ENCODE measurements at places on chromosomes 4 and X.

DNA sequence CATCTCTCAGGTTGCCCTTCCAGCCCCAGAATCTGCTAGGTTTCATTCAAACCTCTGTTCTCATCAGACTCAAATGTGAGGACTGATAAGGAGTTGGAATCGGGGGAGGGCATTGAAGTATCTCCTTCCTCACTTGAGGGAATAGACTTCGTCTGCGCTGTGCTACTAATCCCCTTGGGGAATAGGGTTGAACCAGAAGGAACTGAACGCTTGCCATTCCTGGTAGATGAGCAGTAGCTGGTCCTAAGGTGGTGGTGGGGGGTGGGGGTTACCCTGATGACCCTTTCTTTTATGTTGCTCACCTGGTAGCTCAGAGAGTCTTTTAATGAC is 692 bp upstream of the SLC9A7 start:
- DNase-seq = no peak

DNA sequence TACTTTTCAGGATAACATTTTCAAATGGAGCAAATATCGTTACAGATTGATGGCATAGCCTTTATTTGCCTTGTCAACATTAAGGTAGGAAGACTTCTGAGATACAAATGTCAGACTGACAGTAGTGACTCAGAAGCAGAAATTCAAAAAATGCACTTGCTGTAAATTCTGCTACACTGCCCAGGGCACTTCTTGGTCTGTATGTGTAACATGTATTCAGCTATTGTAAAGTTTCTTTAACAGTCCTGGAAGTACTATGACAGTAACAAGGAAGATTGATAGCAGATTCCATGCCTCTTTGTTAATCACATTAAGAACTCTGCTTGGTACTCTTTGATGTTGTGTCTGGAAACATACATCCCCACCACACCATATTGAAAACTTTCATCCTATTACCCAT is 69.6 kb upstream of the PCDH18 start:
- DNase-seq = no peak

DNA sequence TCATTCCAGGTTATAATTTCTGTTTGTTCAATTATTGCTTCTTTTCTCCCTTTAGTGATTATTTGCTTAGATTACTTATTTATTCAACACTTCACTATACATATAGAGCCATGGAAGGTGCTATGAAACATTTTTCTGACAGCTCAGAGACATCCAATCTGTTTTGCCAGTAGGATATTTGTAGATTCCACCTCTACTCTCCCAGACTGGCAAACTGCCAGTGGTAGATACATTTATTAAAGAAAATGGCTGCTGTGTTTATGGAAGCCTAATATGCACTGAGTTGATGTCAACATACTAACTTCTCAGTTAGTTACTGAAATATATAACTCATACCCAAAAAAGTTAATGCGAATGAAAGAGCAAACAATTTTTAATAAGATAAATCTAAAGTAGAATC is 348.6 kb downstream of the TRAM1L1 start:
- no peak for DNase-seq

DNA sequence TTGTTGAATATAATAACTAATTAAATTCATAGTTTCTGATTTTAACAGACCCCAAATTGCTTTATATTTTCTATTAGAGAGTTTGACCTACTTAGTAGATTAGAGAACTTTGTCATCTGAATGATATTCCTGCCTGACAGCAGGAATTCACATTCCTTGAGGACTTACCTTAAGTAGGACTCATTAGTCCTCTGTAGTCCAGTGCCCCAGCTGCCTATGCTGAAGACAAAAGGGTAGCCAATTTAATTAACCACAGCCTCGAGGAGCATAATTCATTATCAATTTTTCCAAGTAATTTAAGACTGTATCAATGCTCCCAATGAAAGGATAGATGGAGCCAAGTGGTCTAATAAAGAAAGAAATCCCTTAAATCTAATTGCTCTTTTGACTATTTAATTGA is 1405.0 kb upstream of the IGFBP7 start:
- no peak for DNase-seq

All from GM04504 (cell line).